ENCODE measurements at places on chromosomes 7 and 10.

GRCh38 chr10:88920198-88920597, 32.4 kb downstream of the ACTA2 start:
- DNase-seq: no peak

DNA sequence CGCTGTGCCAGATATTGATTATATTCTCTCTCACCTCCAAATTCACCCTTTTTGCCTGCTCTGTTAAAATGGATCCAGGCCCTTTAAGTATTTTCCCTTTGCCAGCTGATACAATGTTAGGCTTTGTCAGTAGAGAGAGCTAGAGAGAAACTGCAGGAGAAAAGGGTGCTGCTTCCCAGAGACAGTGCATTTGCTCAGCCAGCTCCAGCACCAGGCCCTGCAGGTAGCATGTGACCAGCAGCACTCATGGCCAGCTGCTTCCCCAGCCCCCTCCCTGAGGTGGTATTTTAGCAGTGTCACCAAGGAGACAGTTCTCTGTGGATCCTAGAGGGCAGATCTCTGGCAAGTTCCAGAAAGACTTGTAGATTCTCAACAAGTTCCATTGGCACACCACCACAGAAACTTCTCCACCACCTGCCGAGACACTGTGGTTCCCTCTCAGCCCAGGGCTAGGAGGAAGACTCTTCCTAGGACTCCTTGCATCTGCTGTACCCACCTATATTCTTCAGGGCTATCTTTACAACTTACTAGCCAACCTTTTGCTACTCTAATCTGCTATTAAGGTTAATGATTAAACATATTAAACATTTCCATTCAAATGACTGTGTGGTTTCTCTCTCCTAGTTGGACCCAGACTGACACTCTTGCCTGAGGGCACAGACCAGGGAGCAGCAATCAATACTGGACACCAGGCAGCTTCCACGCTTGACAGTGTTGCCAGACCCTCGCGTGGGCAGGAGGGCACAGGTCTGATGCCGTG, 35.6 kb upstream of the ADAM12 start:
- DNase-seq: no peak

GRCh38 chr10:130440494-130440893, 304.3 kb downstream of the GLRX3 start:
- DNase-seq: no peak

DNA sequence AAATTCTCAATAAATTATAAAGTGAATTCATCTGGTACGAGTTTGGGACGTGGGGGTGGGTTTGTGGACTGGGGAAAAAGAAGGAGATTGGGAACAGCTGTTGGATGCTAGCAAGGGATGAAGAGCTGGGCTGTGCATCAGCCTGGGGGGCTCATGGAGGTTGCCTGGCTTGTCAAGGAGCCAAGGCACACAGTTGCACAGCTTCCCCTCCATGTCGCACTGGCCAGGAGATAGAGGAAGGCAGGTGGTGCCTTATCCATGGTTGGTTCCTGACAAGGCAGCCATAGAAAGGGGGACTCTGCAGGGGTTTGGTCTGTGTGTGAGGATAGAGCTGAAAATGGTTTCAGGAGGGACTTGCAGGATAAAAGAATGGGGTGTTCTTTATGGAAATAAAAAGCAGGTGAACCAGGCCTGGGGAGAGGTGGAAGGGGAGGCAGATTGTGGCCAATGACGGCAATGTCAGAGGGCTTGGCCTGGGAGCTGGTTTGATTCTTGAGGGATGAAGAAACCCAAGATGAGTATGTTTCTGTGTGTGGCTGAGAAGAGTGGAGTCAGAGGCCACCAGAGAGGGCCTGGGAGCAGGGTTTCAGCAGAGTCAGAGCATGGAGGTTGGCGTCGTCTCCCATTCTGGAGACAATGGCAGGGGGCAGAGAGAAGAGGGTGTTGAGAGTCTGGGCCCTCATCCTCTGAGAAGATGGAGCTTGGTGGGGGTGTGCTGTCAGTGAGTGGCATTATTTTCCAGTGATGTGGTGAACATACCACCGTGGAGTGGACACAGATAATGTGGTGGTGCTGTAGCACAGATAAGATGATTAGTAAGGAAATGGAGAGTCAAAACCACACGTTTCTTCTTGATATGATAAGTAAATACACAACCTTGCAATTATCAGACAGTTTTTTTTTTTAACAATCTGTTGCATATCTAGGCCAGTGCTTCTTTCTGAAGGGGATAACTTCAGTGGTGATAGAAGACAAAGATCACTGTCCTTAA, 108.2 kb downstream of the PTPN20 start:
- no peak for DNase-seq

DNA sequence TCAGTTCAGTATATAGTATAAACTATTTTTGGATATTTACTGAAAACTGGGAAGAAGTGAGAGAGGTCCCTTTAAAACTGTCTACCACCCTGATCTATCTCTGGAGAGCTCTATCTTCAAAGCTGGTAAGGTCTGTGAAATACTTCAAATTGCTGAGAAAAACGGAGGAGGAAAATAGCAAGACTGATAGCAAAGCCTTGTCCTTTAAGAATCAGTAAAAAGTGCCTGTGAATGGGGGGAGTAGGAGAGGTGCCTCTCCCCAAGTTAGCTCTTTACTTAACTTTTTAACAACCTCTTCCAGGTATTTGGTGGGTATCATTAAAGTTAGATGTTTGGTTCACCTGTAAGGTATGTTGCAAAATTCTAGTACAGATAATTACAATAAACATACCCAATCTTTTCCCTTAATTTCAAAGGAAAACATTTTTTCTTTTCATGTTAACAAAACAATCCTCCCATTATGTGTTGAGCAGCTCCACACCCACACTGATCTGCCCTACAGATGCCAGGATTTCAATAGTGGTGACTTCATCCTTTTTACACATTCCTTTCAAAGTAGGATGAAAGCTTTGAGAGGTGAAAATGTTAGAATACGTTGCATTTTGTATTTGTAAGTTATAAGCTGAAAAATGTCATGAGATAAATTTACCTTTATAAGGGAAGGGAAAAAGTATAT, 149.2 kb downstream of the CRPPA start:
- no peak for DNase-seq

DNA sequence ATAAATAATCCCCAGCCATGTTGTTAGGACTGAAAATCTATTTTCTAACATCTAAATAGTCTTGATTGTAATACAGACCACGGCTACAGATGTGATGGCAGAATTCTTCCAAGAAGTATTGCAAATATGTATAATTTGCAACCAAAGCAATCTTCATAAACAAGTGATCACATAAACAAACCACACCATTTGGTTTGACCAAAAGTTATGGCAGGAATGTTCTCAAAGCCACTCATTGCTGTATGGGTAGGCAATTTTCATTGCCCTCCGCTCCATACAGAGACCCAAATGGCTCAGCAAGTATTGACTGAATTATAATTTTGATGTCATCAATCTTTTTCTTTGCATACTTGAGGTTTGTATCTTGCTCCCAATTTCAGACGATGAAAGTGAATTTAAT, 19.0 kb upstream of the RHOBTB1 start:
- no peak for DNase-seq

DNA sequence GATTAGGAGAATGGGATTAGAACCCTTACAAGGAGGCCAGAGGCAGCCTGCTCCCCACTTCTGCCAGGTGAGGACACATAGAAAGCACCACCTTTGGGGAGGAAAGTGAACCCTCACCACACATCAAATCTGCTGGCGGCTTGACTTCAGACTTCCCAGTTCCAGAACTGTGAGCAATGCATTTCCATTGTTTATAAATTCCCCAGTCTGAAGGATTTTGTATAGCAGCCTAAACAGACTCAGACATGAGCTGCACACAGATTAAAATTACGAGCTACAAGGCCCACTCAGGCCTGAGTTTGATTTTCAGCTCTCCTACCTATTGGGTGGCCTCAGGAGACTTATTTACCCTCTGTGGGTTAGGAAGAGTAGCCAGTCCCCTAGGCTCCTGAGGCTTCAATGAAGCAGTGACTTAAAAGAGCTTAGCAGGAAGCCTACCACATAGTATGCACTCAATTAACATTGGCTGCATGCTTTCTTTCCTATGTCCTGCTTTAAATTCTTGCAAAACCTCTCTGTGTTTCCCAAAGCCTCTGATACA, 350.7 kb upstream of the ZMIZ1 start:
- no peak for DNase-seq

DNA sequence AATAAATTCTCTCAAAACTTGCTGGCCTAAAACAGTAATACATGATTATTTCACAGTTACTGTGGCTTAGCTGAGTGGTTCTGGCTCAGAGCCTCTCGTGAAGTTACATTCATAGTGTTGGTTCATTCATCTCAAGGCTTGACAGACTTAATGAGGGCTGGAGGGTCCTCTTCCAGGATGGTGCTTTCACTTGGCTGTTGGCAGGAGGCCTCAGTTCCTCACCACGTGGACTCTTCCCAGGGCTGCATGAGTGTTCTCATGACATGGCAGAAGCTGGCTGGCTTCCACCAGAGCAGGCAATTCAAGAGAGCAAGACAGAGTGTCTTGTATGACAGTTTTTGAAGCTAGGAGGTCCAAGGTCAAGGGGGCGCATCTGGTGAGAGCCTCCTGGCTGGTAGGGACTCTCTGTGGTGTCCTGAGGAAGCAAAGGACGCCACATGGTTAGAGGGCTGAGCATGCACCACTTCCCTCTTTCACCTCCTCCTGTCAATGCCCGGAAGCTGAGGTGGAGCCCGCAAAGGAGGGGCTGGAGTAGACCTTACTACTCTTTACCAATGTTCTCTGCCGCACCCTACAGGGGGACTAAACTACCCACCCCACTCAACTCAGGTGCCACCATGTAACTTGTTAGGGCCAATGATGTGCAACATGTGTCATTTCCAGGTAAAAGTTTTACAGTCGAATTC, 58.2 kb upstream of the YAE1 start:
- DNase-seq: no peak

DNA sequence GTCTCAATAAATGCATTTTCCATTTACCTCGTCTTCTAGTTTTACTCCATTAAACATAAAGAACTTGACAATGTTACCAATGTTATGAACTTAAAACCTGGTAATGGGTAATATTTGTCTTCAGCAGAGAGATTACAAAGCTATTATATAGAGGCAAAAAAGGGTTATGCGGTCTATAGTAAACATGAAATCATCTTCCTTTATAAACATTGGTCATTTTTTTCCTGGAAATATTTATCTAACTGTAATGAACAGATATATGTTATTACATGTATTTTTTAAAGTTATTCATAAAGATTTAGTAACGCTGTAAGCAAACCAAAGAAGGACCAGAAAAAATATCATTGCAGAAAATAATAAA, 1.3 kb downstream of the VWDE start:
- DNase-seq: no peak

GRCh38 chr7:150731916-150732315, 5.3 kb upstream of the GIMAP5 start:
- DNase-seq: no peak

GRCh38 chr10:89001729-89002072, 11.1 kb downstream of the FAS start:
- DNase-seq: no peak

- no peak for DNase-seq
These were observed 250.6 kb upstream of the GALNT17 start for GRCh38 chr7:70881167-70881847.

DNA sequence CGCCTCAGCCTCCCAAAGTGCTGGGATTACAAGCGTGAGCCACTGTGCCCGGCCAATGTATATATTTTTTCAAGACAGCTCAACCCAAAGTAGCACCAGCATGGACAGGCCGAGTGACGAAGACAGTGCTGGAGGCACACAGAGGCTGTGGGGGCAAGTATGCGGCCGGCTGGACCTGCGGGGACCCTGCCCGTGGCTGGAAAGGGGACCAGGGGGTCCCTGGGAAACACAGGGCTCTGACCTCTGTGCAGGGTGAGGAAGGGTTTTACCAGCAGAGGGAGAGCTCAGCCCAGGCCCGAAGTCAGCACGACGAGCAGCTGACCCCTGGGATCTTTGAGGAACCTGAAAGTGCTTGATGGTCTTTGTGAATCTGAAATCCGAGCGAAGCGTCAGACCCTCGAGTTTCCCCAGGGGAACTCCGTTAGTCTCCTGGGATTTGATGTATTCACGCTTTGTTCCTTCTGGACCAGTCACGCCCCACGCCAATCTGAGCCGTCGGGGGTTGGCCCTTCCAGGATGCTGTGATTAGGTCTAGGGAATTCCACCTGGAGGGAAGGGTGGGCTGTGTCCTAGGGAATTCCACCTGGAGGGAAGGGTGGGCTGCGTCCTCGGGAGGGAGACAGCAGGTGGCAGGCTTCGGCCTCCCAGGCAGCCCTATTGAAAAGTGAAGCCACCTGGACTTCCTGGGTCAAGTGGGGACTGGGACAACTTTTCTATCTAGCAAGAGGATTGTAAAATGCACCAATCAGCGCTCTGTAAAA, 10.9 kb upstream of the ZFAND2A start:
- DNase-seq: no peak

DNA sequence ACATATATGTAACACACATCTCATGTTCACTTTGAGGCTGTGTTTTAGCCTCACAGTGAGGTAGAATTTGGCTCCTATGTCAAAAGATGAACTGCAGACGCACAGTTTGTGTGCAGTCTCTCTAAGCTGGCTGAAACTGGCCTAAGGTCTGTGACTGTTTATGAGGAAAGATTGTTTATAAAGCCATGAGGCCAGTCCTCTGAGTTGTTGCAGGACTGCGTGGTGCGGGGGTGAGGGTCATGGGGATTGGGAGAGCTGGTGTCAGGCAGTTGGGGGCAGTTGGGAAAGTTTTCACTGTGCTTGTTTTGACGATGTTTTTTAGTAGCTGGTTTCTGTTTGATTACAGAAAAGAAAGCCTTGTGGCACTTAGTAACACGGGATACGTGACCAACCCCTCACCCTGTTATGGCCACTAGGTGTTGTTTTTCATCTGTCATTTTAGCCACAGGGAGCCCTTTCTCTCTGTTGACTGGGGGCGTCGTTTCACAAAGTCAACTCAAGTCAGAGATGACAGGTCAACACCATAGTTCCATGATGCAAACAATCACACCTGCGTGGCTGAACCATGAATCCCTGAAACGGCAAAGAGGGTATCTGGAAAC, 310.9 kb downstream of the CCDC3 start:
- DNase-seq: no peak

DNA sequence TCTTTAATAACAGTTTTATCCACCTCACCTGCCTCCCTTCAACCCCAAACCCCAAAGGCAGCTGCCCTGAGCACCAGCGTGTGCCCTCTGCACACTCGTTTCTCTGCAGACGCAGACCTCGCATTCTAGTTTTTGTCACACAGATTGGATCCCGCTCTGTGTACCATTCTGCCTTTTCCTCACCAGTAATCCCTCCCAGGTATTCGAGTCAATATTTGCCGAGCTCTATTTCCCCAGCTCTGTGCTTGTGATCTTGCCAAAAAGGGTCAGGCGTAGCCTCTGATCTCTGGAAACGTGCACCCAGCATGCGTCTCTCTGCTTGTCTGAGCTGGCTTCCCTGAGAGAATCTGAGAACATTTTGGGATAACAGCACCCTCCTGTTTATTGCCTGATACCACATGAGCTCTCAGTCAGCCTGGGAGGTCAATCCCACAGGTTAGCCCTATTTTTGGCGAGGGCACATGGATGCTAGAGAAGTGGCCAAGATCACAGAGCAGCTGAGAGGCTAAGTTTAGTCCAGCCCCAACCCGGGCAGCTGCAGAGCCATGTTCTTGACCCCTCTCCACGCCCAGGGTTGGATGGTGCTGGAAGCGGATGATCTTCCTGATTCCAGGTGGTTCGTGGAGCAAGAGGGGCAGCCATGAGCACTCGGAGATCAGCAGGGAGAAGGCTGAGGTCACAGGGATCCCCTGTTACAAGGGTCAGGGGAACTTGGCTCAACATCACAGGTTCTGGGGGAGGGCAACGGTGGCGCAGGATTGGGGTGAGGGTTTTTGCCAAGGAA, 29.1 kb downstream of the FOXL3 start:
- DNase-seq: no peak

- DNase-seq: no peak
These were observed 62.9 kb upstream of the VKORC1L1 start for GRCh38 chr7:65809982-65810288.

- DNase-seq: no peak
These were observed 169.7 kb downstream of the SKAP2 start for GRCh38 chr7:26694713-26695112.

Data from left ventricle myocardium superior (tissue), 1 donor.